ENCODE measurements at places on chromosomes 7 and 10.
A peak's percentile ranks its signal among the peaks of the same experiment; 100 is the strongest.

DNA sequence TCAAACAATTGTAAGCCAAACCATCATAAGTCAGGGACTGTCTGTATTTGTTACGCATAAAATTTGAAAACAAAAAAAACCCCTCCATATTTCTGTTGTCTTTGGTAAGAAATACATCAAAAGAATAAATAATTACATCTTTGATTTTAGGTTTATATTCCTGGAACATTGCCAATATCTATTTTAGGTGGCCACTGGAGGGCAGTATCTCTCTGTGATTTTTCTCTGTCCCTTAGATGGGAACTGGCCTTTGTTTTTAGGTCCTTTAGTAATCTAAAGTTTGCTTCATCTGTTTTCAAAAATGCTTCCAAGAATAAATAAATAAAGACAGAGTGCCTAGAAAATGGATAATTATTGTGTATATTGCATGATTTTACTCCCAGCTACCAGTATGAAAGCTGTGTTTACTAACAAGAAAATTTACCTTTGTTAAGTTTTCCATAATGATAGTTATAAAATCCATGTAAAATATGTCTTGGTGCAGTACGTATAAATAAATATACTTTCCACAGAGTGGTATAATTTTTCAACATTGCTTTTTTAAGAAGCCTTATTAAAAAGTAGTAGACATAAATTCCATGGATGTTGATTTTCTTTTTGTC lies 64.2 kb downstream of the PHYHIPL start:
- DNase-seq = peak; percentile 33

- DNase-seq = no peak
Observed at GRCh38 chr10:18406136-18406535, 245.3 kb downstream of the NSUN6 start.

- DNase-seq = no peak
Observed at GRCh38 chr7:67857698-67858097, 861.1 kb downstream of the TYW1 start.

- DNase-seq = no peak
Observed at GRCh38 chr7:27153526-27153925, 1.1 kb upstream of the HOXA3 start.

DNA sequence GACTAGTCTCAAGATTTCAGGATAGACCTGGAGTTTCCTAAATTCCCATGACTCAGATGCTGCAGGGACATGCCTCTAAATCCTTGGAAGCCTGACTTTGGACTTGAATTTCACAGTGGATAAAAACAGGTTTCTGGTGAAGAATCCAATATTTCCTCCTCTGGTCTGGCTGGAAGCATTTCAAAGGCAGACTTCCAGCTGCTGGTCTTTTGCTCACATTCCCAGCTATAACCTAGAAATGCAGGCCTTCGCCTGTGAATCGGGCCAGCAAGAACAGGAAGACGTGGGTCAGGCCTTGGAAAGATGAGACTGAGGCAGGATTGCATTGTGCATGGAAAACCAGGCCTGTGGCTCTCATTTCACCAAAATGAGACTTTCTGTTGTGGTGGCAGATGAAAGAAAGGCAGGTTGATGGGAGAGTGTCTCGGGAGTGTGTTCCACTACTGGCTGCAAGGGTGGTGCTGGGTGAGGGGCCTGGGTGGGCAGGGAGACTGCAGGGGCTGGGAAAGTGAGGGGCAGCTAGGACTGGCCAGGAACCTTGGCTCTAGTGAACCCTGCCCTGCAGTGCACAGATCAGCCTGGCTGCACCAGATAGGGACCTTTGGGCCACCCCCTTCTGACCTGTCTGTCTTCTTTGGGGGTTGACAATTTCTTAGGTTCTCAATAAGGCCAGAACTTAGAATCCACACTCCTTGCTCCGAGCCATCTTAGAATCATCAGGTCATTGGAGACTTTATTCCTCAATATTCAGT lies 488.8 kb upstream of the MKI67 start:
- DNase-seq = no peak

- peak; percentile 17 for DNase-seq
Observed at GRCh38 chr10:11822026-11822756, 965 bp upstream of the PROSER2 start.

DNA sequence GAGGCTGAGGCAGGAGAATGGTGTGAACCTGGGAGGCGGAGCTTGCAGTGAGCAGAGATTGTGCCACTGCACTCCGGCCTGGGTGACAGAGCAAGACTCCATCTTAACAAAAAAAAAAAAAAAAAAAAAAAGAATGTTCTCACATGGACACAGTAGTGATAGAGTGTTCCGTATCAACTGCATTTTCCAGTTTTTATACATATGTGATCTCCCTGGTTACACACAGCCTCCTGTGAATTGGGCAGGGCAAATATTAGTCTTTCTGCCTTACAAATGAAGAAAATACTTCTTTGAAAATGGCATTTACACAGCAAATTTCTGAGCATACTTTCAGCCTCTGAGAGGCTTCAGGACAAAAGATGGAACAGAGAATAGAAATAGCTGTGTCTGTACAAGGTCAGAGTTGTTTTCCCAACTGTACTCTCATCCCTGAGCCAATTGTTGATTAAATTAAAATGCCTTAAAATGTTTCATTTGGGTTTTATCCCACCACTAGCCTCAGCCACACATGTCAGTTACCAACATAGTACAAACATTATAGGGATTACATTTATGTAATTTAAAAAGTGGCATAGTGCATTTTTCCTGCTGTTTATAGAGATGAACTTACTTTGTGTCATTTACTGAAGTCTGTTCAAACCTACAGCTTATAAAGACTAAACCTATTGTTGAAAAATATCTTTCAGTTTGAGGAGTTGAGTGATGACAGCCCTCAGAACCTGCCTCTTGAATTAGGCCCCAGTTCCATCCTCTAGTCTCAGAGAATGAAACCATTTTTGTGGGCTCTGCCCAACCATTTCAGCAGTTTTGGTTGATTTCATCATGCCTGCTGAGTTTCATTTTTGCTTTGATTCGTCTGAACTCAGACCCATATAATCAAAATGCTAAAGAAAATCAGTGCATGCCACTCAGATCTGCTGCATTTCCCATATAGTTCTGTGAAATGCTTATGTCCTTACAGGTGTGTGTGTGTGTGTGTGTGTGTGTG lies 609.4 kb upstream of the C7orf33 start:
- DNase-seq = peak; percentile 3

DNA sequence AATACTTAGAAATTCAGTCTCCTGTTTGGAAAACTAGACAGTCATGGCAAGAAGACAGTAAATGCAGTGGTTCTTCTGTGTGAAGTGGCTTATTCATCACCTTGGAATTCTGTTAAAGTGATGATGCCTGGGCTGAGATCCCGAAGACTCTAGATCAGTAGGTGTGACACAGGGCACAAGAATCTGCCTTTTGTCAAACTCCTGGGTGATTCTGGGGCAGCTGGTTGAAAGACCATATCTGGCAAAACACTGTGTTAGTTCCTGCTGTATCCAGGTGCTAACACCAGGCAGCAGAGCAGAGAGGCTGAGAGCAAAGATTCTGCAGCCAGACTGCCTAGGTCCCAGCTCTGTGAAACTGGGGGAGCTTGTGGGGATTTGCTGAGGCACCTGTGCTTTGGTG lies 26.5 kb downstream of the MRC1 start:
- peak; percentile 97 for DNase-seq

- DNase-seq = no peak
Observed at GRCh38 chr7:90290244-90291113, 30.6 kb downstream of the FAM237B start.

DNA sequence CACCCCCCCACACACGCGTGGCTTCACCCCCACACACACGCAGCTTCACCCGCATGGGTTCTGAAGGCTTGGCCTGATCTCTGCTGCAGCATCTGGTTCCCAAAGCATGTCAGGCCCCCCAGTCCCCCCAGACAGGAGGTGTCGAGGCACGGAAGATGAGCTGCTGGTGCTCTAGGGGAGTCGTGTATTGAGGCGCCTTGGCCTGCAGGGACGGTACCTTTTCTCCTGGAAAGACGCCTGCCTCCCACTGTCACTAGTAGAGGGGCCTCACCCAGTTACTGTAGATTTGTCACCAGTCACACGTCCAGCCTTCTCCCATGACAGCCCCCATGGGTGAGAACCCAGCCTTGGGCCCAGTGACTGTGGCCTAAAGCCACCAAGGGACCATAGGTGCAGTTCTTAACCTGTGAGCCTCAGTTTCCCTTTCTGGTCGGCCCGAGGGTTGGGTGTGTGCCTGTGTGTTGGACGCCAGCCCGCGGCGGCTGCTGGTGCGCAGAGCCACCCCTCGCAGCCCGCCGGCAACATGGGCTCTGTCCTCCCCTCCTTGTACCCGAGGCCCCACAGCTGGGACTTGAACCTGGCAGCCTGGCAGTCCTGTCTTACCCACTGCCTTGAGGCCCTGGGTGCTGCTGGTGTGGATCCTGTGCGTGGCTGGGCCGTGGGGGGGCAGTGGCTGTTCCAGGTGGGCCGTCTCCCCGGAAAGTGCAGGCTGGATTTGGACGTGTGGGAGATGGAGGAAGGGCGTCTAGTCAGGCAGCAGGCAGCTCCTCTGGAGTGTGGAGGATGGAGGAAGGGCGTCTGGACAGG lies 81.7 kb downstream of the NKX6-2 start:
- no peak for DNase-seq

DNA sequence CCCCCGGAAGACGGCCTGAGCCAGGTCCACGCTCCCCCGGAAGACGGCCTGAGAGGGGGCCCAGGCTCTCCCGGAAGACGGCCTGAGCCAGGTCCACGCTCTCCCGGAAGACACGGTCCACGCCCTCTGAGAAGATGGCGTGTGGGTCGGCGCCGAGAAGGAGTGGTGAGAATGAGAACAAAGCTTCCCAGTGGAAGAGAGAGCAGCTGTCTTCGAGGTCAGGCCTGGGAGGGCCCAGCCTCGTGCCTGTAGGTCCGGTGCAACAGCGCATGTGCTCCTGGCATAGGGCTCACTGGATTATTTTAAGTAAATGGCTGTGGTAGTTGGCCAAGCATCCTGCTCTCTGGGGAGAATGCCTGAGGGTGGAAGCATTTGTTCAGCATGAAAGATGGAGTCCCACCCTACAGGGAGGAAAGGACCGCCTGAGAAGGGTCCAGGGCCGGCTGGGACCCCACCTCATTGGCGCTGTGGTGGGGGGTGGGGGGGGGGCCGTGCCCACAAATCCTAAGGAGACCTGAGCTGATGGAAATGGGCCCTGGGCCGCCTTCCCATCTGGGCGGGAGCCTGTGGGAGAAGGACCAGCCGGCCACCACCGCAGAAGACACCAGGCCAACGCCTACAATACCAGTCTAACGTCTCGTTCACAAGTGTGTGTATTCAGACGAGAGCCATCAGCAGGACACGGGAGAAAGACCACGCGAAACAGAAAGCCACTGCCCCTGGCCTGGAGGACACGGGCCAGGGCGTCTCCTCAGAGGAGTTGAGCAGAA lies 210.0 kb downstream of the WDR37 start:
- DNase-seq = no peak

DNA sequence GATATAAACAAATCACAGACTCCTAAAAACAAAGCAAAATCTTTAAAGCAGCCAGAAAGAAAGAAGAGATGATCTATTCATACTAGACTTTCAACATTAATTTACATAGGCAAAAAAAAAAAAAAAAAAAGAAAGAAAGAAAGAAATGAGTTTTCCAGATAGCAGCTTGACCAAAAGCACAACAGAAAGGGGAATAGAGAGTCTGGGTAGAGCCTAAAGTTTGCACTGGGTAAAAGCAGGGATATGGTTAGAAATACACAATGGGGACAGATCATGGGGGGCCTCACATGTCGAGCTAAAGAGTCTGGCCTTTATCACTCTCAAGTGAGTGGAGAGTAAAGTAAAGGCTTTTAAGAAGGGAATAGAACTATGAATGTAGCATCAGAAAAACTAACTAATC lies 169.8 kb downstream of the SGMS1 start:
- no peak for DNase-seq

DNA sequence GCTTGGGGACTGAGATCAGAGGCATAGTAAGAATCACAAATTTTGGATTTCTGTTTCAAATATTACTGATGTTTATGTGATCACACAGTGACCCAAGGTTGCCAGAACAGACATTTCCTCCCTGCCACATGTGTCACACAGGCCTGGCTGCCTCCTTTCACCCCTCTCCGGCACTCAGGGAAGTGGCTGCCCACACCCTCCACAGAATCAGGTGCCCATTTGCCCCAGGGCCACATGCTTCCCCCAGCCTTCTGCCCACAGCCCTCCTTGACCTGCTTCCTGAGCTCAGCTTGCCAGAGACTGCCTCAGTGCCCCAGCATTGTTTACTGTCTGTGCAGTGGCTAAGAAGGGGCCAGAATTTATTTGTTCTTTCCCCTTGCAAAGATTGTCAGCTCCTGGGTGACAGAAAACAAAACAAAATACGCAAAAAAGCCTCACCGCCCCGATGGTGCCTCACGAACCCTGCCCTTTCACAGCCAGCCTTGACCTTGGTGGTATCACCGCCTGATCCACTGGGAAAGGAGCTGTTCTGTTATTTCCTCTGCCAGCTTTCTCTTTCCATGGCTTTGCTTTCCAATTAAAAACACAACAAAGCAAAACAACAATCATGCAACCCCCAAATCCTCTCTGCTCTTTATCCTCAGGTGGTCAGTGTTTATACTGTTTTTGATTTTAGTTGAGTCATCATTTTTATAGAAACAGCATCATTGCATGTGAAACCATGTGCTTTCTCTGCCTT lies 52.8 kb downstream of the CHN2 start:
- DNase-seq = no peak

- no peak for DNase-seq
Observed at GRCh38 chr10:70315276-70315675, 31.5 kb upstream of the NPFFR1 start.

- DNase-seq = no peak
Observed at GRCh38 chr10:777913-778479, 88.5 kb upstream of the DIP2C start.

GRCh38 chr7:35599645-35600044 lies 95.3 kb downstream of the HERPUD2 start:
- DNase-seq = no peak

DNA sequence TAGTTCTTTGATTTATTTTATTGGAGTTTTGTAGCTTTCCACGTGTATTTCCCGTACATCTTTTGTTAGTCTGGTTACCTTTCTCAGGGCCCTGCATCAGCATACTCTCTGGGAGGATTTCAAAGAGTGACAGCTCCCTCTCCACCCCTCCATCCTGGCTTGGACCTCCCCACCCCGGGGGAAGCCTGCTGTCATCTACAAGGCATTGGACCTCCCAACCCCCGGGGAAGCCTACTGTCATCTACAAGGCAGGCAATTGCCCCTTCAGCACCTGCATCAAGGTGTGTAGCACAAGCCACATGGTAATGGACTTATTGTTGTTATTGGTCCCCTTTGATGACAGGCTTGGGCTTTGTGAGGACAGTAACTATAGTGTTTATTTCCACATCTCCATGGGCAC lies 390.1 kb downstream of the TCERG1L start:
- DNase-seq = no peak
